ENCODE measurements at places on chromosomes 2 and 18.

DNA sequence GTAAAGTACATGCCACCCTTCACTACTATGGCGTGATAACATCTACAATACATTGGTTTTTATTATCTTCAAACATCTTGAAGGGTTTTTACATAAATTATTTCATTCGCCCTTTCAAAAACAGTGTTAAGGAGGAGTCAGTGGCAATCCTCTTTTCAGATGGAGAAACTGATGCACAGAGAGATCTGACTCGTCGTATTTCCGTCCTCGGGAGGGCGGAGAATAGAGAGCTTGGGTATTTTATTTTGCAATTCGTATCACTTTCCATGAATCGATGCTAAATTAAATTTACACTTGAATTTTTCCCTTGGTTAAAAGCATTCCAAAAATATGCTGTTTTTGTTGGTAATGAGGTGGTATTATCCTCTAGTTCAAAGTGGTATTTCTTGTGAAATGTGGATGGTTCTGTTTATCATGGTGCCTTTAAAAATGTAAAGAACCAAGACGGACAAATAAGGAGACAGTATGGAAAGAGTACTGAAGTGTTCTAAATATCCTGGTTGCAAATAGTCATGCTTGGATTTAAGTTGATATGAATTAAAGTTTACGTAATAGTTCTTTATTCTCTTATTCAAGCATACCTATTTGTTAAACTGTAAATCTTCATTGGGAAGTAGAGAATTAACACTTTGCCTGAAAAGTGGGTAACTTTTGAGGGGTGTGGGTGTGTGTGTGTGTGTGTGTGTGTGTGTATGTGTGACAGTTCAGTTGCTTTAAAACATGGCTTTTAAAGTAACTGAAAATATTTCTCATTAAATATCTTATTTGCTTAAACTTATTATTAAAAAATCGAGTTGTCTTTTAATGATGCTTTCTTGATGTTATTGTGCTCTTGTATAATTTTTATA is 5.6 kb downstream of the PHLPP1 start:
- DNase-seq, result no peak

DNA sequence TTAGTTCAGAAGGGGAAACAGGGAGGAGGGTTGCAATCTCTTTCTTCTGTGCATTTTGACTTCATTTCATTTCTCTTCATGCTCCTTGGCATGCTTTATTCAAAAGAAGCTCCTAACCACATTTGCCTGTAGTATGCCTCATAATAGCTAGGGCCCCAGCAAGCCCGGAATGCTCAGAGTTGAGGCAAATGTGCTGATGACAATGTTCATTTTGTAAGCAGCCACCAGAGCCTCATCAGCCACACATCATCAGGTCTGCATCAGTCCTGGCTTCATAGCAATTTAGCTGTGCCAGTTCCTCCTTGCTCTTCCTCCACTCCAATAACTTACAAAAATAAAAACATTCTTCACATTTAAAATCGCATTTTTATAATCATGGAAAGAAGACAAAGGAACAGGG is 65.4 kb upstream of the MMADHC start:
- no peak for DNase-seq

DNA sequence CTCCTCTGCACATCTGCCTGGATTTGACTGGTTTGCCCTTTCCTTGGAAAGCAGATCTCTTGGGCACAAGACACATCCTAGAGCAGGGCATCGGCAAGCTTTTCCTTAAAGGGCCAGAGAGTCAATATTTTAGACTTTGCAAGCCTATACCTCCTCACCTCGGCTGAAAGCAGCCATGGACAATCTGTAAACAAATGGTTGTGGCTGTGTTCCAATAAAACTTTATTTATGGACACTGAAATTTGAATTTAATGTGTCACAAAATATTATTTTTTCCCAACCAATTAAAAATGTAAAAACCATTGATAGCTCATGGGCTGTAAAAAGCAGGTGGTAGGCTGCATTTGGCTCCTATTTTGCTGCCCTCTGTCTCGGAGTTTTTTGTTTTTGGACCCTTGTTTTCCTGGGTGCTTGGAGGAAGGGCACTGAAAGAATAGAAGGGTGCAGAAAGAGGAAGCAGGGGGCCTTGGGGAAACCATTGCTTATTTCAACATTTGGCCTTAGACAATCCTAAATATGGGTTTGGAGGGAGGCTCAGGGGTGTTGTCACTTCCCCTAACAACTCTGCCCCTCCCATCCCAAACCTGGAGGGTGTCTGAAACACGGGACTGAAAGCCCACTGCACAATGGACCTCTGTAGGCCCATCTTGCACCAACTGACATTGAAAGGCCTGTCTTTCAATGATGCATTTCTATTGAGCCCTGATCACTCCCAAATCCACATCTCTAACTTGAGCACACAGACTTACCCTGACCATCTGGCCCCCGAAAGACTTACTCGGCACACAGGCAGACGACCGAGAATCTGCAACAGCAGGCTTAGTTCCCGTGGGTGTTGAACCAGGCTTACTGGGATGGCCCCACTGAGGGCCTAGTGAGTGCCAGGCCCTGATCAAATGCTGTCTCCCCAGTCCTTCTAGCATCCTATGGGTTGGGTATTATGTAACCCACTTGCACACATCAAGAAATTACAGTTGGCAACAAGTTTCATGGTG is 7.1 kb upstream of the ZFP36L2 start:
- peak; percentile 55 for DNase-seq

- DNase-seq, result no peak
These were observed 38.5 kb upstream of the ODC1 start for GRCh38 chr2:10486601-10487079.

DNA sequence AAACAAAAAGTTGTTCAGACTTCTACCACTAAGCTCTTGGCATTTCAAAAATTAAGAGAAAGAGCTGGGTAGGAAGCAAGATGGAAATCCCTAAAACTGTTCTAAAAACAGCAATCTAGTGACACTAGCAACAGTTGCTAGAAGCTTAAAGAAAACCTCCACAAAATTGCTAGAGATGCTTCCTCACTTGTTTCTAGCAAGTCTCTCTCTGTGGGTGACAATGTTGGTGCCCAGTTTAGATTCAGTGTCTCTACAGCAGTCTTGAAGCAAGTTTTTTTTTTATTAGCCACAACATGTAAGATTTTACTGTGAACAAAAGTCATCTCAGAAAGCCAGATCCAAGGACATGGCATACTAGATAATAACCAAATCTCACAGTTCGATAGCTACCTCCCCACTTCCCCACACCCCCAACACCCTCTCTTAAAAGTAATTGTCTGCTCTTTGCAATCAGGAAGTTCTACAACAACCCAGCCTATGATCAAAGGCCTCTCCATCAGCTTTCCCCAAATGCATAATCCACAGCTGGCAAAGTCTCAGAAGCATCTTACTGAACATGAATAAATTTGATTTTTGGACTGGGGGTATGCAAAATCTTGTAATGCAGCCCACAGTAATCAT is 70.0 kb downstream of the ANKRD44 start:
- peak; percentile 35 for DNase-seq

DNA sequence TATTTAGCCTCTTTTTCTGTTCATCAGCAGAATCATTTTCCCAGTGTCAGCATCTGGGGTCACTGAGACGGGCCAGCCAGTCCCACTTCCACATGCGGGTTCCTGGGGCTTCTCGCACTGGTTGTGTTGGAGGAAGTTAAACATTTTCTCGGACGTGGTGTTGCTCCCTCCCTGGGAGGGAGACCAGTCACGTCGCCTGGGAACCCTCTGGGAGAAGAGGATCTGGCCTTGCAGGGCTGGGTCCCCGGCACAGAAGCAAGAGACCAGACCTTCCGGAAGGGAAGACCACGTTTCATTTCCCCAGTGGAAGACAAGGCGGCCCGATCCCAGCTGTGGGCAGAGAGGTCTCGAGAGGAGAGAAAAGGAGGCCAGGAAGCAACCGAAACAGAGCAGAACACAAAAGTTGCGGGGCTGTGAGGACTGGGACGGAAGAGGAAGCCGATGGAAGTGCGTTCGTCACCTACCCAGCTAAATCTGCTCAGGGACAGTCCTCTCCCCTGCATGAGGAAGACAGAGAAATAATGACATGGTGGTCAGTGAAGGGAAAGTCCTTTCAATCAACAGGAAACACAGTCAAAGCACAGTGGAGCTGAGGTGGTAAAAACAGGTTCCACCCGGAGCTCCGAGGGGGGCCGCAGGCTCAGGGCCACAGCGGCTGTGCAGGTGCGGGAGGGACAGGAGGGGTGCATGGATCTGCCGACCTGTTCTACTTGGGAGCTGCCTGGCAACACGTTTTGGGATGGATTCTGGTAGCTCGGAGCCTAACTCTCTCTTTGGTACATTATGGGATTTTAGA is 144.4 kb downstream of the MBP start:
- no peak for DNase-seq

DNA sequence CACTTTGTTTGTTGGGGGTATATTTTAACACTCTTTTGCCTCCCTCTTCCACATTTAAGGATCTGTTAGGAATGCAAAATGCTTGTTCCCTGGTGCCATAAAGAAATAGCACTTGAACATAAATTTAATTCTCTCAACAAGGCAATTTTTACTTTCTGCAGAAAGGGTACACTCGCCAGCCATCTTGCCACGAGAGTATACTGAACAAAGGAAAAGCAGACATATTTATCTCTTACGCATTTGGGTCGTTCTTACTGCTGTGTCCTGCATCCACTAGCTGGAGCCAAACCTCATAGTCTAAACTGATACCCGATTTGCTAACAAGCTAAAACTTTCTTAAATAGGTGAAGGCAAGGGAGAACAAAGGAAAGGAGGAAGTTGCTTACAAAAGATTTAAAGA is 129.5 kb downstream of the B3GNT2 start:
- no peak for DNase-seq

DNA sequence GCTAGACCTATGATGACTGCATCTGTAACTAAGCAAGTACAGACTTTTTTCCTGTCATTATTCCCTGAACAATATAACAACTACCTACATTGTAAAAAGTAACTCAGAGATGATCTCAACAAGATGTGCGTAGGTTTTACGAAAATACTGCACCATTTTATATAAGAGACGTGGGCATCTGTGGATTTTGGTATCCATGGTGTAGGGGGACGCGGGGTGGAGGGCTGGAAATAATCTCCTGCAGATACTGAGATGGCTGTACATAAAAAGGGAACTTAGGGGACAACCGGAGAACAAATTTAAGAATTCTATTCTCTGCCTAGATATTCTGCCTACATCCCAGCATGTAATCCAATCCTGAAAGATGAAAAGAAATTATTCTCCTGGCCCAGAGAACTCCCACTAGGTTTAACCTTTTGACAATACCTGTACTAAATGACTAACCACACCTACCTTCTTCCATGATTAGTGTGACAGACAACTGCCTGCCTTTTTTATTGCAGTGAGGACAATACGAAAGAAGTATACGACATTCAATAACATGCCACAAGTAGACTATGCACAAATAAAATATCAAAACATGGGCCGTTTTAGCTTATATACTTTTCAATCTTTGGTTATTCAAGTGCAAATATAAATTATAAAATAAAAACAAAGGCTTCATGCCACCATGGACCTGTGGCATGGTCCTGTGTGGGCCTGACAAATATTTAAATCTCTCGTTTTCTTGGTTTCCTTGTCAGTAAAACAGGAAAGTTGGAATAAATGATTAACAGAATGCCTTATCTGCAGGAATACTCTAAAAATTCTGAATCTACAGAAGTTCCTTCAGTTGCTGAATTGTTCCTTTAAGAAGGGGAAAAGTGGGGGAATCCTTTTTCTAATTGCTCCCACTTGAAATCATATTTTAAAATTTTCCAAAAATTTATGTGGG is 46.3 kb downstream of the RTN4 start:
- no peak for DNase-seq

DNA sequence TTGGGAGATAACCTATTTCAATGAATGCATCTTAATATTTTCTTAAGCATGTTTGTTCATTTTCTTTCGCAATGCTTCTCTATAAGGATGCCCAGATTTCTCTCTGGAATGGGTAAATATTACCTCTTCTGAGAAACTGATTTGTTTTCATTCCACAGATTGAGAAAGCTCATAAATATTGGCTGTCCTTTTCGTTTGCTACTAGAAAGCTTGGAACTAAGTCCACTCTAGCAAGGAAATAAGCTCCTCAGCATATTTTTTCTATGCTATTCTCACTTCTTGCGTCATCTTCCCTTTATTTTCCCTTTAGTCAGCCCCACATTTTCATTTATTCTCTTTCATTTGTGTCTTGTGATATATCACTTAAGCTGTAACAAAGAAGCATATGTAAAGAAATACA is 76.3 kb downstream of the ANTXR1 start:
- no peak for DNase-seq

DNA sequence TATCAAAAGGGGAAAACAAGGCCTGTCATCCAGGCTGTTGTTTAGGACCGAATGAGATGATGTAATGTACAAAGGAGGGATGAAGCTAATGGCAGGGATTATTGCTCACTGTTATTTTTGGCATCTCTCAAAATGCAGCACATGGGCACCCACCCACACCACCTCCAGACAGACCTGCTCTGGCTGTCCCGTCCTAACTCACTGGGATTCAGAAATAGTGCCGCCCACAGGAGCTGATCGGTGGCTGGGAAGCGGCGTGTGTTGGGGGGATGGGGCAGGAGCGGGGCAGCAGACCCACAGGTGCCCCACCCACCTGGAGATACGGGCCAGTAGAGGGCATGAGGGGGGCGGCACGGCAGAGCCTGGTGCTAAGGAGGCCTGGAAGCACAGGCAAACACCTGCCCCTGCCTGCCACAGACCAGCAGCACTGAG is 52.2 kb downstream of the CRACDL start:
- no peak for DNase-seq

- peak; percentile 89 for DNase-seq
These were observed 496 bp upstream of the ITGA4 start for GRCh38 chr2:181456660-181457120.
